Effector memory CD4-positive, alpha-beta T cell (primary cell): ENCODE measurements at places on chromosomes 6 and 20.

GRCh38 chr20:19947611-19948264 is 69.4 kb upstream of the NAA20 start:
- H3K36me3 ChIP-seq, result no peaks in the 10 kb centered on the region
- no peak overlapping the region for H3K27ac ChIP-seq
- DNase-seq, result no peak
- H3K27me3 ChIP-seq, result no peaks in the 10 kb centered on the region

GRCh38 chr6:18400831-18401446 is 13.8 kb downstream of the RNF144B start:
- H3K27ac ChIP-seq, result no peak overlapping the region
- DNase-seq, result no peak
- no peaks in the 10 kb centered on the region for H3K4me1 ChIP-seq
- H3K4me3 ChIP-seq, result no peak overlapping the region
- no peaks in the 10 kb centered on the region for H3K36me3 ChIP-seq

GRCh38 chr6:79423216-79423615 is 114.0 kb downstream of the LCA5 start:
- no peak overlapping the region for H3K27ac ChIP-seq
- H3K4me1 ChIP-seq, result no peaks in the 10 kb centered on the region
- DNase-seq, result no peak
- no peak overlapping the region for H3K4me3 ChIP-seq

DNA sequence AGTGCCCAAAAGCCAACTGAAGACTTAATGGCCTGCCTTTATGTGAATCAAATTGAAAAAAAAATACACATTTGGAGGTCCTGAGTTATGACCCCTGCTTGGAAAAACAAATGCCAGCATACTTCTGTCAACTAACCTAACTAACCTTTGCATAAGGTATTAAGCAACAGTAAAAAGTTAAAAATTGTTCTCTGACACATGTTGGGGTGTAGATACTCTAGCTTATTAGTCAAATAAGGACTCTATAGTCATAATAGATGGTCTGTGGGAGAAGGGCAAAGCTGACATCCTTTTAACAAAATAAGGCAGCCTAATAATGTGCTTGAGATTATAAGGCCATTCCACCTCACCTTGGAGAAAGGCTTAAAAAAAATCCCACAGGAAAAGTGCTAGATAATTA is 140.5 kb downstream of the HIVEP2 start:
- H3K27ac ChIP-seq, result no peak overlapping the region
- peaks cover 4% of the 10 kb centered on the region for H3K36me3 ChIP-seq
- no peaks in the 10 kb centered on the region for H3K27me3 ChIP-seq
- DNase-seq, result no peak

GRCh38 chr6:155241966-155242365 is 21.8 kb upstream of the CLDN20 start:
- DNase-seq, result no peak
- no peak overlapping the region for H3K27ac ChIP-seq
- no peaks in the 10 kb centered on the region for H3K36me3 ChIP-seq
- H3K27me3 ChIP-seq, result no peaks in the 10 kb centered on the region

- H3K36me3 ChIP-seq, result no peaks in the 10 kb centered on the region
- no peaks in the 10 kb centered on the region for H3K4me1 ChIP-seq
- no peaks in the 10 kb centered on the region for H3K27me3 ChIP-seq
These were observed 181.8 kb downstream of the TTLL2 start for GRCh38 chr6:167506443-167507301.

GRCh38 chr6:41687501-41688175 is 47.8 kb downstream of the TFEB start:
- no peak overlapping the region for H3K4me3 ChIP-seq
- no peak overlapping the region for H3K27ac ChIP-seq
- peaks cover 12% of the 10 kb centered on the region for H3K4me1 ChIP-seq
- H3K27me3 ChIP-seq, result no peaks in the 10 kb centered on the region
- peaks cover 30% of the 10 kb centered on the region for H3K36me3 ChIP-seq
- no peak for DNase-seq

DNA sequence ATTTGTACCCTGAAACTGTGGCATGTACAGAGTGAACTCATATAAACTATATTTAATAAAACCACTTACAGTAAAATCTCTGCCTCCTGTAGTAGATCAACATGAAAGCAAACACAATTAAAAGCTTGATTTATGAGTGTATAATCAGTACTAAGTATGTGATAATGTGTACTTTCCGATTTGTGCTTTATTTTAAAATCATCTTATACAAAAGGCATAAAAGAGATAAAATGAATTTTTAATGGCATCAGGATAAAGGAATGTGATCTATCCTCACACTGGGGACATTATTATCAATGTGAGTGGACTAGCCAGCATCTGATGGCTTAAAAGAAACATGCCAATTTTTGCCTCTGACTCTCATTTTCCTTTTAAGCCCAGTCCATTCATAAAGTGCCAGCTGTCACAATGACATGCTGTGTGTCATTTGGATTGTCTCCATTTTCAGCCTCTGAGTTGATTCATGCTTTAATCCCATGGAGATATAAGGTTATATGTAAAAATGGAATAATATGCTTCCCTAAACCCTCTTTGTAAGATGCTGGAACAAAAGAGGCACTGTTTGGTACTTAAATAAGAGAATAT is 831.6 kb upstream of the EYS start:
- H3K36me3 ChIP-seq, result no peaks in the 10 kb centered on the region
- no peaks in the 10 kb centered on the region for H3K27me3 ChIP-seq
- no peaks in the 10 kb centered on the region for H3K4me1 ChIP-seq
- no peak for DNase-seq
- H3K27ac ChIP-seq, result no peak overlapping the region

- H3K4me1 ChIP-seq, result peaks cover 9% of the 10 kb centered on the region
- no peaks in the 10 kb centered on the region for H3K36me3 ChIP-seq
- no peaks in the 10 kb centered on the region for H3K27me3 ChIP-seq
- H3K4me3 ChIP-seq, result peak overlapping the region; percentile 89
- DNase-seq, result peak; percentile 63
- H3K27ac ChIP-seq, result peak overlapping the region; percentile 100
These were observed 637 bp upstream of the HIVEP2 start for GRCh38 chr6:142945446-142946180.

DNA sequence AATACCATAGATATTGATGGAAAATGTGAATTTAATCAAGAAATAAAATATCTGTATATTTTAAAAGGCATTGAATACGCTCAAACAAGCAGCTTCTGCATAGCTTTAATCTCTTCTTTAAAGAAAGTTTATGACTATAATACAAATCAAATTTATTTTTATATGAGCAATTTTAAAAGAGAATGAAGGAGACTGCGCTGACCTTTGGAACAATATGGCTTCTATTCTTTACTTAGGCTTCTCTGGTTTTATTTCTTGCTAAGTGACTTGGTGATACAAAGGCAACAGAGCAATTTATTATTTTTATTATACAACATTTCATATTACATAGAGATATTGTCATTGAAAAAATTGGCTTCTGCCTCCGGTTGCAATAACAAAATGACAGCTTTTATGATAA is 776.7 kb downstream of the TBC1D32 start:
- no peak overlapping the region for H3K27ac ChIP-seq
- no peaks in the 10 kb centered on the region for H3K36me3 ChIP-seq
- H3K27me3 ChIP-seq, result no peaks in the 10 kb centered on the region
- DNase-seq, result no peak
- no peaks in the 10 kb centered on the region for H3K4me1 ChIP-seq

- DNase-seq, result no peak
- H3K4me3 ChIP-seq, result no peak overlapping the region
- H3K27ac ChIP-seq, result no peak overlapping the region
- no peaks in the 10 kb centered on the region for H3K36me3 ChIP-seq
- no peaks in the 10 kb centered on the region for H3K27me3 ChIP-seq
- no peaks in the 10 kb centered on the region for H3K4me1 ChIP-seq
These were observed 70.6 kb downstream of the MRPL14 start for GRCh38 chr6:44056392-44057237.

DNA sequence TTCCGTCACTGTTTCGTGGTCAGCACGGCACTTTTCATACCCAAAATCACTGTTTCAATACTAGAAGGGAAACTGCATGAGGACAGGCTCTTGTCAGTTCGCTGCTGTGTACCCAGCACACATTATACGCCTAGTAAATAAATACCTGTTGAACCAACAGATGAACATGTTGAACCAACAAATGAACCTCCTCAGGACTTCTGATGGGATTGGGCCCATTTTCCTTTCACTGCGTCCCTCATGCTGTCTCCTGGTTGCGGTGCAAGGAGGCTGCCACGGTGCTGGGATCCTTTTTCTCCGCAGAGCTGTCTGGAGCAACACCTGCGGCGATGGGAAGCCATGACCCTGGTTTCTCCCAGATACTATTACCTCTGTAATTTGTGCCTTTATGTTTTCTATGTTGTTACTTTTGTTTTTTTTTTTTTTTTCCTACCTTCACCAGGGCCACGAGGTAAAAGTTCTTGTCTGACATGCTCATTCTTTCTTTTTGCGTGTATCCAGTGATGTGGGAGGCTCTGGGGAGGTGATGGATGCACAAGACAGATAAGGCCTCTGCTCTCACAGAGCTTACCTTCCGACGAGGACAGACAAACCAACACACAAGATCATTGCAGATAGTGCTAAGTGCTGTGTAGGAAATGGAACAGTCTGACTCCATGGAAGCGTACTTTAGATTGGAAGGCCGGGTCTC is 1.1 kb downstream of the VAPB start:
- no peak for DNase-seq
- peak overlapping the region; percentile 98 for H3K27ac ChIP-seq
- H3K4me3 ChIP-seq, result peak overlapping the region; percentile 77
- H3K27me3 ChIP-seq, result no peaks in the 10 kb centered on the region
- H3K4me1 ChIP-seq, result peaks cover 12% of the 10 kb centered on the region

DNA sequence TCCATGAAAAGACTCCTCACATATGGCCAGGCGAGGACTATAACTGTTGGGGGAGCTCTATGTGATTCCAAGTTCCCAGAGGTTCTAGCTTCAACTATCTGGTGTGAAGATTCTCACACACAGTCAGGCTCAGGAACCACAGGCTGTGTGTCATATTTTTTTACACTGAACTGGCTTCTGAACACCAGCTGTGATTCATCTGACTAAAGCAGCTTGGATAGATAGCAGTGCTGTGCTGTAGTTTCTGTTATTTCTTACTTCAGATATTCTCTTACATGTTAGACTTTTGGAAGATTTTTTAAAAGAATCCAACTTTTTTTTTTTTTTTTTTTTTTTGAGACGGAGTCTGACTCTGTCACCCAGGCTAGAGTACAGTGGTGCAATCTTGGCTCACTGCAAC is 140.7 kb upstream of the MCHR2 start:
- no peaks in the 10 kb centered on the region for H3K4me1 ChIP-seq
- no peaks in the 10 kb centered on the region for H3K36me3 ChIP-seq
- no peak overlapping the region for H3K4me3 ChIP-seq
- H3K27me3 ChIP-seq, result no peaks in the 10 kb centered on the region
- no peak for DNase-seq

GRCh38 chr6:7154341-7155139 is 46.8 kb downstream of the RREB1 start:
- no peaks in the 10 kb centered on the region for H3K36me3 ChIP-seq
- H3K27ac ChIP-seq, result no peak overlapping the region
- H3K27me3 ChIP-seq, result no peaks in the 10 kb centered on the region

GRCh38 chr6:35477551-35478179 is 9.5 kb downstream of the RPL10A start:
- DNase-seq, result no peak
- H3K27ac ChIP-seq, result no peak overlapping the region
- H3K4me3 ChIP-seq, result no peak overlapping the region
- H3K4me1 ChIP-seq, result no peaks in the 10 kb centered on the region
- no peaks in the 10 kb centered on the region for H3K27me3 ChIP-seq
- H3K36me3 ChIP-seq, result peaks cover 9% of the 10 kb centered on the region

- no peaks in the 10 kb centered on the region for H3K36me3 ChIP-seq
- no peak for DNase-seq
- H3K4me1 ChIP-seq, result no peaks in the 10 kb centered on the region
- H3K4me3 ChIP-seq, result no peak overlapping the region
- no peaks in the 10 kb centered on the region for H3K27me3 ChIP-seq
These were observed 96.6 kb downstream of the SULF2 start for GRCh38 chr20:47688385-47689381.

- DNase-seq, result peak; percentile 27
- peak overlapping the region; percentile 49 for H3K4me3 ChIP-seq
- H3K36me3 ChIP-seq, result no peaks in the 10 kb centered on the region
These were observed 546 bp upstream of the KLHL32 start for GRCh38 chr6:96923871-96924493.

DNA sequence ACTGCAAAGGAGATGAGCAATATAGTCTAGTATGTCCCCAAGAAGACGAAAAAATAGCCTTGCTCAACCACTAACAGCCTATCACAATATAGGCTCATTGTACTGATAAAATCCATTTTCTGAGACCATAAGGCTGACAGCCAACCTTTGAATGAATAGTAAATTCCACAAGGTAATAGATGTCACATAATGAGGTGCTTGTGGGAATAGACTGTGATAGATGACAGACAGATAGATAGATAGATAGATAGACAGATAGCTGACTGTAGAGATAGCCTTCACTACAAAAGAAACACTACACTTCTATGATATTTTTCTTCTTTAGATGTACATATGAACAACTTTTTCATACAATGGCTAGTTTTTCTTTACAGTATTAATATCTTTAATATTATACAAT is 760.3 kb upstream of the NRSN1 start:
- no peak overlapping the region for H3K27ac ChIP-seq
- no peaks in the 10 kb centered on the region for H3K36me3 ChIP-seq
- no peak for DNase-seq
- H3K27me3 ChIP-seq, result no peaks in the 10 kb centered on the region
- no peaks in the 10 kb centered on the region for H3K4me1 ChIP-seq

DNA sequence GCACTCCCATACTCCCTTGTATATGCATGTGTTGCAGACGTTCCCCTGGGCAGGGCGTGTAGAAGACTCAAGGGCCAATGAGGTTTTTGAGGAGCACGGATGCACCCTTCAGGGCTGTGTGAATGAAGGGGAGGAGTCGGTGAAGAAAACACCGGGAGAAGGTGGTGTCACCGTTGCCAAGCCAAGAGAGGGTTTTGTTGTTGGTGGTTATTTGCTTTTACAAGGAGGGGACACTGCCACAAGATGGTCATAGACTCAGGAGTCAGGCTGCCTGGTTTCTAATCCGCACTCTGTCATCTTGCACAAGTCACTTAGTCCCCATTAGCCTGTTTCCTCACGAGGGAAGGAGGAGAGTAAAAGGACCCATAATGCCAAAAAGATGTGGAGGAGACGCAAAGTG is 124.0 kb downstream of the PXDC1 start:
- H3K4me3 ChIP-seq, result no peak overlapping the region
- no peak overlapping the region for H3K27ac ChIP-seq
- no peak for DNase-seq

GRCh38 chr6:6798448-6798860 is 209.9 kb downstream of the LY86 start:
- no peaks in the 10 kb centered on the region for H3K36me3 ChIP-seq
- no peak for DNase-seq
- H3K27me3 ChIP-seq, result no peaks in the 10 kb centered on the region
- H3K27ac ChIP-seq, result no peak overlapping the region
- no peak overlapping the region for H3K4me3 ChIP-seq

DNA sequence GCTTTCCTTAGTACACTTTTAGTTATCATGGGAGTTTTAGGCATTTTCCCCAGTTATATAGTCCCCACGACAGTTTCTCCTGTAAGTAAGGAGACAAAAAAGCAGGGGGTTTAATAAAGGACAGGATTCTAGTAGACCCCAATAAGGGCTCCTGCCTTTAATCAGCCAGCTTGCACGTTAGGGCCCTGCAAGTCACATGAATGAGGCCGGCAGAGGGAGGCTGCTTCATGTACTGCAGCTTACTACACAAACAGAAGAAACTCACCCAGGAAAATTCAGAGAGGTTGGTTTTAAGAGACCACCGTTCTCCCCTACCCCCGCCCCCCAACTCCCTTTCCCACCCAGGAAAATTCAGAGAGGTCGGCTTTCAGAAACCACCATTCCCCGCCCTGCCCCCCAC is 229.7 kb upstream of the MOCS1 start:
- no peaks in the 10 kb centered on the region for H3K36me3 ChIP-seq
- no peak overlapping the region for H3K27ac ChIP-seq
- no peaks in the 10 kb centered on the region for H3K4me1 ChIP-seq
- no peak for DNase-seq
